Hypothalamus (tissue), 51 donors: ENCODE measurements at places on chromosomes 5 and 9.
A peak's percentile ranks its signal among the peaks of the same experiment; 100 is the strongest.

DNA sequence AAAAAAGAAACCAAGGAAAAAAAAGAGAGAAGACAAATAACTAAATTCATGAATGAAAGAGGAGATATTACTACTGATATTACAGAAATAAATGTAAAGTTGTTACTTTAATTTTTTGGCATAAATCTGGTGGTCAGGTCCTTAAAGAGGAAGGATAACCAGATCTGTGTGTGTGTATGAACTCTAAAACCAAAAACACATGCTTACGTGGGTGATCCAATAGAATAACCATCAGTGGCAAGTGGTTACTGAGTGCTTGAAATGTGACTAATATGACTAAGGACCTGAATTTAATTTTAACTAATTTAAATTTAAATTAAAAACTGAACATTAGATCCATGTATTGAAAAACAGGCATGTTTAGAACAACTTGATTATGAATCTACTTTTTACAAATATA is 10.3 kb downstream of the SLC28A3 start:
- no peak for DNase-seq

DNA sequence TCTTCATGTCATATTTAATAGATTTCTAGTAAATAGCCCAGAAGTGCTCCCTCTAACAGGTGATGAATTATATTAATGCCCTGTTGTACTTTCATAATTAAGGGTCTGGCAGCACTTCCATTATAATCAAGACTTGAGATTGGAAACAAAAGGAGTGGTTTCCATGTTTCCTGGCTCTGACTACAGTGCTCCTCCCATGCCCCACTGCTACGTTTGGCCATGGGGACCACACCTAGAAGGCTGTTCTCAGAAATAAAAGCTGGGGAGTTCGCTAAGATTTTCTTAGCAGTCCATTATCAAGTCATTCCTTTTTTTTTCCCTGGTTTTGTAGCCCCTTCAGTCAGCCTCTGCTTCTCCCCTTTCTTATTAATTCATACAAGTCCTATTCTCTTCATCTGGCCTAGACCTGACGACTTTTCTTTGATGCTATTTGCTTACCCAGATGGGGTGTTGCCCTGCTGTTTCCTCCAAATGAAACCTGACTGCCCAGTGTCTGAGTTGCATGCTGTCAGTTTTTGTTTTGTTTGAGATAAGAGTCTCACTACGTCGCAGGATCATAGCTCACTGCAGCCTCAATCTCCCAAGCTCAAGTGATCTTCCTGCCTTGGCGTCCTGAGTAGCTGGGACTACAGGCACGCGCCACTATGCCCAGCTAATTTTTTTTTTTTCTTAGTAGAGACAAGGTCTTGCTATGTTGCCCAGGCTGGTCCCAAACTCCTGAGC is 312.1 kb upstream of the EFNA5 start:
- no peak for DNase-seq

DNA sequence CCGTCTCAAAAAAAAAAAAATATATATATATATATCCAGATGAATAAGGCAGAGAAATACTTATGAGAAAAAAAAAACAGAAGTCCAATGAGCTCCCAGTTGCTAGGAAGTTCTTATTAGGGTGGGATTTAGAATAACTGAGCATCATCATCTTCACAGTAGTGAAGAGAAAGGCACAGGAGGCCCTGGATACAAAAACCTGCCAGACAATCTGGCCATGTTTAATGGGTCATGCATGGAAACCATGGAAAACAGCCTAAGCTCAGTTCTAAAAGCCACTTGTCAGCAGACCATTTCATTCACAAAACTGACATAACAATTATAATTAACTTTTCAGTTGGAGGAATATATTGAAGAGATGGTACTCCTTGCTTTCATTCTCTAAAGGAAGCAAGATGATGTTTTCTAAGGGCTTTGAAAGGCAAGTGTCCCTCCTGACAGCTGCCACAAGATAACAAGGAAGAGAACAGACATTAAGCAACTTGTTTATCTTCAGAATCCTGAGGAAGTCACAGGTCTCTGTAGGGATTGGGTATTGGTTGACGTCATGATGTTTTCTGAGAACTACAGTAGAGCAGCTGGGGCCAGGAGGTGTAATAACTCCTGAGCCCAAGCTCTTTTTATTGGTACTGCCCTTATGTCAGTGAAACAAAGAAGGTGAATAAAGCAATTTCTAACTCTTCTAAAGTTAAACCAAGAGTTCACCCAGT is 463.1 kb downstream of the DMAC1 start:
- DNase-seq: no peak

GRCh38 chr5:150458802-150459557 is 9.4 kb upstream of the RPS14 start:
- DNase-seq: peak; percentile 64

DNA sequence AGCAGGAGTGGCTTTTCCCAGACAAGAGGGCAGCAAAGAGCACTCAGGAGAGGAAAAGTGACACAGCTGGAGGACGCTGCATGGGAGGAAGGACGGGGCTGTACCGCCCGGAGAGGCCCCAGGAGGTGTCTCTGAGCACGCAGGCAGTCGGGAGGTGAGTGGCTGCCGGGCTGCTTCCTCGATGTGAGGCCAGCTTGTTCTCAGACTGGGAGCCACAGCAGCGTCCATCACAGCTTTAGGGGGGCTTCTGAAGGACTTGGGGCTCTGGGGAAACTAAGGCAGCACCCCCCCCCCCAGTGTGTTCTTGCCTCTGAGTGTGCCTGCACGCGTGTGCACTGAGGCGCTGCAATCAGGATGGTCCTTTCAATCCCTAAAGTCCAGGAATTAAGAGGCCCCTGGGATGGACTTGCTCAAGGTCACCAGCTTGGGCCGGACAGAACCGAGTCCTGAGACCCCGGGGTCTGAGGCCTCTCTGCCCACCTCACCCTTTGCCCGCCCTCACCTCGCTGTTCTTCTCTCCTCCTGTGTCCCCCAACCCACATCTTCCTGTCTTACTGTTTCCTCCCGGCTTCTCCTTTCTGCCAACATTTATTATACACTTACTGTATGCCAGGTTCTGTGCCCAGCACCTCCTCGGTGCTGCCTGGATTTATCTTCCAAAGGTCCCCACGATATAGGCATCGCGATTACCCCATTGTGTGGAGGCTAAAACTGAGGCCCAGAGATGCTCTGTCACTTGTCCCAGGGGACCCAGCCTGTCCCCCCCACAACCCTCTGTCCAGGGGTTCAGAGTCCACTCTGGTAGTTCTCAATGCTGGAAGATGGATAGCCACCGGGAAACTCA is 32.9 kb downstream of the FAM163B start:
- no peak for DNase-seq

DNA sequence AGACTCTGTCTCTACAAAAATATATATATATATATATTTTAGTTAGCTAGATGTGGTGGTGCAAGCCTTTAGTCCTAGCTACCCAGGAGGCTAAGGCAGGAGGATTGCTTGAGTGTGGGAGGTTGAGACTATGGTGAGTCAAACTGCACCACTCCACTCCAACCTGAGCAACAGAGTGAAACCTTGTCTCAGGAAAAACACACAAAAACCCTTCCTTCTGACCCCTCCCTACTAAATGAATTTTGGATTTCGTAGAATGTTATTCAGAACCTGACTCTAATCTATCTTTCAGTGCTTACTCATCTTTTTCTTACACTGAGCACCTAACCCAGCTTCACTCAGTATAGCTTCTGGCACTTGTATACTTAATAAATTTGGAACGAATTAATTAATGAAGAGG is 35.2 kb upstream of the IL7R start:
- DNase-seq: no peak

DNA sequence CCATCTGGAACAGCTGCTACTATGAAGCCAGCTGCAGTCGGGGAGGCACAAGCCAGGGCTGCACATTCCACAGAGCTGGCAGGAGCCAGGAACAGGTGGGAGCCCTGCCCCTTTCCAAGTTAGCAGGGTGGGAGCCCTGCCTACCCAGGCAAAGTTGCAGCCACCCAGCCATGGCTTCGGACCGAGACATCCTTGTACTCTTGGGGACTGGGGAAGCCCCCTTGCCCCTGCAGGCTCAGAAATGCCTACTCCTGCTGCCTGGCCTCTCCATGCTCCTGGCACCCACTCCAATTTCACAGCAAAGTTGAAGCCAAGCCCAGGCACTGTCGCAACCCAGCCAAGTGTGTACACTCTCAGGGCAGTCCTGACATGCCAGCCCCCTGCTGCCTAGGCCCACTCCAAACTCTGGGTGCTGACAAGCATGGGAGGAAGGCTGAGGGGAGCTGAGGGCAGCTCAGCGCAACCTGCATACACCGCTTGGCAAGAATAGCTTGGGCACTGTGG is 165.1 kb downstream of the RNF180 start:
- DNase-seq: no peak

DNA sequence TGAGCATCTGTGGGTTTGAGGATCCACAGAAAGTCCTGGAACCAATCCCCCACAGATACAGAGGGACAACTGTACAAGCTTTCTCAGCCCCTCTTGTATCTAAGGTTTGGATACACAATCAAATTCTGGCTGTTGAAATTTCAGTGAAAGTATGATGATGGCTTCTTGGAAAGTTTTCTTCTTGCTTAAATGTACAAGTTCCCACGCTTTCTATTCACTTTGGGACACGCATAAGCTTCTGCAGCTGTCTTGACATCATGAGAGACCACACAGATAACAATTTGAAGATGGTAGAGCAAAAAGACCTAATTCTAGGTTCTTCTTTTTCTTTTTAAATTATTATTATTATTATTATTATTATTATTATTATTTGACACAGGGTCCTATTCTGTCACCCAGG is 31.6 kb upstream of the ARL15 start:
- no peak for DNase-seq

- DNase-seq: peak; percentile 70
Observed at GRCh38 chr5:91419571-91420537, 36.7 kb upstream of the ARRDC3 start.

DNA sequence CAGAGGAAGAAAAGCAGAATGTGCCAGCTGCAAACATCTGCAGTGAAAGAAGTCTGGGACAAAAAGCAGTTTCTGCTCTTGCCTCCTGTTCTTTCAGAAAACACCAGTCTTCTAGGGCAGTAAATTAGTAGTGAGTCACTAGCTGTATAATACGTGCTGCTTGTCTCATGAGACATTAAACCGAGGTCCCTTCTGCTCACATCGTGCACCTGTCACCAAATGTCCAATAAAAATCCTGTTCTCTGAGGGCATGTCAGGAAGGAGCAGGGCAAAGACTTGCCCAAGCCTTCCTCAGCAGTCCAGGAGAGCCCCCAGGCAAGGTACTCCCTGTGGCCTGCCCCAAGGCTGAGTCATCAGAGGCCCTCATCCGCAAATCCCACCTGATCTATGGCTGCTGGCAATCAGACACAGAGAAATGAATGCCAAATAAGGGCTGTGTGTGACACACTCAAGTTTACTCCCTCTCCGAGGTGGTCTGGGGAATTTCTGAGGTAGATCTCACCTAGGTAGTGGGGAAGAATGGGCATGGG is 255.3 kb upstream of the SMARCA2 start:
- no peak for DNase-seq

GRCh38 chr9:72844440-72844768 is 108.4 kb downstream of the ALDH1A1 start:
- DNase-seq: no peak

GRCh38 chr9:26266146-26266793 is 588.0 kb upstream of the TUSC1 start:
- no peak for DNase-seq

- no peak for DNase-seq
Observed at GRCh38 chr5:179055841-179056240, 4.3 kb upstream of the ZNF354C start.
